ENCODE measurements at places on chromosomes 12 and 14.

DNA sequence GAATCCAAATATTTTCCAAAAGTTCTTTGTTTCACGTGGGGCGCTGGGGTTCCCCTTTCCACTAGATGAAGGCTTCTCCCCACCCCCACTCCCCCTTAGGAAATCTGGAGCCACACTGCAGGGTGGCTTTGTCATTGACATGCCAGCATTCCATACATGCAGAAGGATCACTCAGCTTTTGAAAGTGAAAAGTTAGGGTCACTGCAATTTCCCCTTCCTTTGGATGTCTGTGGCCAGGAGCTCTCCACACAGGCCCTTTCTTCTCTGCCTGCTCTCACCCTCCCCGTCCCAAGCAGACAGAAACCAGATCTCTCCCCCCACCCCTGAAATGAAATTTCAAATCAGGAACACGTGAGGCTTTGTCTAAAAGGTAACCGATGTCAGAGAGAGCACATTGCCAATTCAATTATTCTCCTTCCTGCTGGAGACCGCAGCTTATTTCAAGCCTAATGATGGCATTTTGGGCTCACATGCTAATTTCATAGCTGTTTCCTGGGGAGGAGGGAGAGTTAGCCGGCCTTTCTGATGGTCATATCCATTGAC is 153.9 kb upstream of the RFLNA start:
- DNase-seq = no peak

GRCh38 chr14:100440207-100440631 is 117.1 kb downstream of the SLC25A47 start:
- peak; percentile 69 for DNase-seq

GRCh38 chr12:87165733-87166375 is 863.3 kb downstream of the C12orf50 start:
- DNase-seq = no peak

- peak; percentile 26 for DNase-seq
These were observed 52.4 kb upstream of the EIF5 start for GRCh38 chr14:103281496-103282231.

GRCh38 chr12:81988362-81988761 is 229.2 kb upstream of the PPFIA2 start:
- no peak for DNase-seq

- DNase-seq = no peak
These were observed 1.6 kb upstream of the TFCP2 start for GRCh38 chr12:51174501-51174900.

DNA sequence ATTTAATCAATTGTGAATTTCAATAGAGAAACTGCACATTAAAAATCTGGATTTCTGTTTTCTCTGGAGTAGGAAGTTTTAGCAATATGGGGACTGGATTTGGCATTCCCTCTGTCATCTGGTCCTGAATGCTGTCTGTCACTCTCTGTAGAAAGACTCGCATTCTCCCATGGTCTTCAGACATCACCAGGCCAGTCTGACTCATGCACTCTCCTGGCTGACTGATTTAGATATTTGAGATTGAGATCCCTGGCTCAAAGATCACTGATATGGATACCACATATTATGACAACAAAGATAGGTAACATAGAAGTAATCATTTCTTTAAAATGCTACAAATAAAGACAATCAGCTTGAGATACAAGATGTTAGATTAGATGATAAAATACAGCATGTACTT is 524.5 kb downstream of the GALC start:
- no peak for DNase-seq

GRCh38 chr14:79281244-79282152 is 929.8 kb downstream of the DIO2 start:
- no peak for DNase-seq

DNA sequence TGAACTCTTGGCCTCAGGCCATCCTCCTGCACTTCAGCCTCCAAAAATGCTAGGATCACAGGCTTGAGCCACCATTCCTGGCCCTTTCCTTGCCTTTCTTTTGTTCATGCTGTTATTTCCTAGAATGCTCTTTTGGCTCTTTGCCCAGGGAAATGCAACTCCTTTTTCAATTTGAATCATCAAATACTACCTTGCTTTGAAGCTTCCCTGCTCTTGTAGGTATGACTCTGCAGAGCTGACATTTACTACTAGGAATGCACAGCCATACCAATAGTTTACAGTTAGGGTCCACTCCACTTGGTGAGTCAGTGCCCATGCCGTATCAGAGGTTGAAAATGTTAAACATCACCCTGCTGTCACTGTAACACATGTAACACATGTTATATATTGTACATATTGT is 107.0 kb upstream of the CRY1 start:
- peak; percentile 76 for DNase-seq

DNA sequence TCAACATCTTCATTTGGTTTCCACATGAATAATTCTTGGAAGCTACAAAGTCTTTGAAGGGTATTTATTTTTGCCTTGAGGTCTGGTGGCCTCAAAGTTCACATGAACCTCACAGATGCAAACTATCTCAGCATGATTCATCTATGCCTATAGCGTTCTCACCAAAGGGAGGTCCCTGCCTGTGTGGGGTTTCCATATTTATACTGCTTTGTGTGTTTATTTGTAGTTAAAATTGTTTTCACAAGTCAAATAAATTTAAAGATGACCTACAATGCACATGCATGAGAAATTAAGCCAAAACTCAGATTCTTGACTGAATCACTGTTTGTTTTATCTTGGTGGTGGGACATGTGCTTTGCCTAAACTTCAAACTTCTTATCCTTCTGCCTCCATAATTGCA is 176.7 kb downstream of the PPM1H start:
- peak; percentile 80 for DNase-seq

DNA sequence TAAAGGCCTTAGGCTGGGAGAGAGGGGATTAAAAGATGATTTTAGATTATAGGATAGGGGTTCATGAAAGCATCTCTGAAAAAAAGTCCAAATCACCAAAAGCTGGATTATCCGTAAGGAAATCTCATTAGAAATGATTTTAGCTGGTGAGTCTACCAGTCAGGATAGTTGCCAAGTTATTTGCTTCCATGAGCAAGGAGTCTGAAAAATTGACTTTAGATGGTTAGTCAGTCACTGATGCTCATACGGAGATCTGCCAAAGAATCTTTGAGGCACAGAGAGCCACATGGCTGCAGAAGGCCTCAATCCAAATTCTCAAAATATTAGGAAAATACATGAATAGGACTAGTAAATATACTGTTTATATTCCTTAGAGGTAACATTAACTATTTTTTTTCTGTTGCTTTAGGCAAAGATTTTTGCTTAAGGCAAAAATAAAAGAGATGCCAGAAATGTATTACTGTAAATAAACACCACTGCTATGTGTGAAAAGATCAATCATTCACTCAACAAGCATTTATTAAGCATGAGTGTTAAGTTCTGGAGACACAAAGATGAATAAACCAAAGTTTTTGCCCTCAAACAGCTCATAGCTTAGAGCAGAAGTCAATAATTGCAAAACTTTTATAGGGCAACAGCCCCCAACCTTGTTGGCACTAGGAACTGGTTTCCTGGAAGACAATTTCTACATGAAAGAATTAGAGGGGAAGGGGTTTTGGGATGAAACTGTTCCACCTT is 105.2 kb downstream of the BBS10 start:
- peak; percentile 65 for DNase-seq

All from fibroblast of skin of right biceps (primary cell).